ENCODE measurements at places on chromosomes 5 and 9.

DNA sequence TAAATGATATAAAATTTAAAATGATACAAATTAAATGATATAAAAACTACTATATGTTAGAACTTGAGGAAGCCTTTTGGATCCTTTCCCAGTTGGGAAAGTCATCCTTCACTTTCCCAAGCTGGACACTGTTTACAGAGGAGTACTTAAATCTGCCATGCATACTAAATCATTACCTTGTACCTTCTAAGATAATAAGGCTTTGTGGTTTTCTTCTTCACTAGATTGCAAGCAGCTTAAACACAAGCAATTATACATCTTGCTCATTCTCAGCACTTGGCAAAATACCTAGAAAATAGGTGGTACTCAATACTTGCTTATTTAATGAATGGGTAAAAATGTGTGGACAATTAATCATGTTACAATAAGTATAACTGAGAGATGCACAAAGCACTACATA, 666.8 kb downstream of the PTPRD start:
- no peak for DNase-seq

- DNase-seq: no peak
Observed at GRCh38 chr9:31519011-31519410, 865.4 kb upstream of the ACO1 start.

- DNase-seq: no peak
Observed at GRCh38 chr5:34583167-34583566, 73.0 kb upstream of the RAI14 start.

DNA sequence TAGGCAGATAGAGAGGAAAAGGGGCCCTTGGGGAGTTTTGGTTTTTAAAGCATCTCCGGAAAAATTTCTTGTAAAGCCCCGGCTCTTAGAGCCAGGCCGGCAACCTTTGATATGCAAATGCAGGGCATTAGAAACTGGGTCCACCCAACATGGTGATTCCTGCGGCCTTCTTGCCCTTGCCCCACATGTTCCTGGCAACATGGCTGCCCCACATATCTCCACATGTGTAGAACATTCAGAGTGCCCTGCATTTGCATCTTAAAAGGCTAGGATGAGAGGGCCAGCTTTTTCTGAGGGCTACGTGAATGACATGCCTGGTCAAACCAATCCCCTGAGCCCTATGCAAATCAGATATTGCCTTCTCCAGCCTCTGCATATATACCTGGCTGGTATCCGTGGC, 5.0 kb upstream of the SNAPC3 start:
- DNase-seq: no peak

DNA sequence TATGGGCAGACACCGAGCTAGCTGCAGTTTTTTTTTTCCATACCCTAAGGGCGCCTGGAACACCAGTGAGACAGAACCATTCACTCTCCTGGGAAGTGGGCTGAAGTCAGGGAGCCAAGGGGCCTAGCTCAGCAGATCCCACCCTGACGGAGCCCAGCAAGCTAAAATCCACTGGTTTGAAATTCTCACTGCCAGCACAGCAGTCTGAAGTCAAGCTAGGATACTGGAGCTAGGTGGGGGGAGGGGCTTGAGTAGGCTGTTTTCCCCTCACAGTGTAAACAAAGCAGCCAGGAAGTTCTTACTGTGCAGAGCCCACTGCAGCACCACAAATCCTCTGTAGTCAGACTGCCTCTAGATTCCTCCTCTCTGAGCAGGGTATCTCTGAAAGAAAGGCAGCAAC, 151.7 kb upstream of the HCN1 start:
- DNase-seq: no peak

DNA sequence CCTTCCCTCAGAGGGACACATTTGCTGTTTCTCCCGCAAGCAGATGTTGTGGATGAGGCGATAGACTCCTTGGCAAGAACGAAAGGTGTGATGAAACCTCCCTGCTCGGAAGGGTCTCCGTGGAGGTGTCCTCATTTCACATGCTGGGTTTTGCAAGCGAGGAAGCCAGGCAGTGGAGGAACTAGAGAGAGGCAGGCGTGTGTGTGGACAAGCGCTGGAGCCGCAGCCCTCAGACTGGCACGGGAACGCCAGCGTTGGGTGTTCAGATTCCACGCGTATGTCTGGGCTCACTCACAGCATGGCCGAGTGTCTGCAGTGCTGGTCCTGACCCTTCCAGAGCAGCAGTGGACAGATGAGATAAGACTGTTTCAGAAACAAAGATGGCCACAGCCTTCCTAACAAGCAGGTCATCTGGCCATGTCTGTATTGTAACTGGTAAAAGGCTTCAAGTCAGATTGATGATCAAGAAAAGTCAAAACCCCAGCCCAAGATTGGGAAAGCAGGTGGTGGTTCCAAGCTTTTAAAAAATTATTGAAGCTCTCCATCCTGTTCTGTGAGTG, 35.0 kb upstream of the NCS1 start:
- no peak for DNase-seq
